ENCODE measurements at places on chromosomes 1 and 21. TPM values are rescaled to one million over a fixed set of nuclear protein-coding genes. Genes with fewer than 3 reads are reported as not detected.

ANKRD45 gene
- polyA plus RNA-seq, result not detected

CNTN2 gene
- polyA plus RNA-seq, result not detected

GPATCH3 gene
- polyA plus RNA-seq, result 22.1 TPM

GDAP2 gene
- polyA plus RNA-seq, result 12.2 TPM

TXNIP gene
- polyA plus RNA-seq, result 5,577 TPM

LCE1C gene
- not detected for polyA plus RNA-seq

SPRR2A gene
- polyA plus RNA-seq, result not detected

C8A gene
- polyA plus RNA-seq, result not detected

NHLH2 gene
- polyA plus RNA-seq, result not detected

NOS1AP gene
- polyA plus RNA-seq, result not detected

RIPK4 gene
- not detected for polyA plus RNA-seq

RNF207 gene
- polyA plus RNA-seq, result 0.34 TPM

LAD1 gene
- not detected for polyA plus RNA-seq

NUP210L gene
- polyA plus RNA-seq, result not detected

KCNA2 gene
- not detected for polyA plus RNA-seq

DR1 gene
- 55.8 TPM for polyA plus RNA-seq

TMEM81 gene
- polyA plus RNA-seq, result 0.73 TPM

LAMC1 gene
- 5.9 TPM for polyA plus RNA-seq

PHF13 gene
- polyA plus RNA-seq, result 4.4 TPM

SLC1A7 gene
- polyA plus RNA-seq, result not detected

CTNNBIP1 gene
- 8.3 TPM for polyA plus RNA-seq

DENND2C gene
- polyA plus RNA-seq, result 1.3 TPM

HUNK gene
- polyA plus RNA-seq, result not detected

PITHD1 gene
- polyA plus RNA-seq, result 110 TPM

HTR6 gene
- not detected for polyA plus RNA-seq

PLEKHN1 gene
- not detected for polyA plus RNA-seq

RIMS3 gene
- 2.4 TPM for polyA plus RNA-seq

FCRLB gene
- polyA plus RNA-seq, result 3.9 TPM

CELA3A gene
- polyA plus RNA-seq, result not detected

TRIM46 gene
- not detected for polyA plus RNA-seq

COA7 gene
- 1.5 TPM for polyA plus RNA-seq

SH2D1B gene
- polyA plus RNA-seq, result 1.2 TPM

CCDC27 gene
- polyA plus RNA-seq, result not detected

SPRR3 gene
- polyA plus RNA-seq, result not detected

FCGR3B gene
- 0.27 TPM for polyA plus RNA-seq

SARS1 gene
- polyA plus RNA-seq, result 99.8 TPM

KRTAP21-2 gene
- not detected for polyA plus RNA-seq

FHAD1 gene
- polyA plus RNA-seq, result not detected

DISP3 gene
- 0.05 TPM for polyA plus RNA-seq

PTPRC gene
- polyA plus RNA-seq, result 903 TPM

RGS8 gene
- not detected for polyA plus RNA-seq

VHLL gene
- polyA plus RNA-seq, result not detected

IL12RB2 gene
- not detected for polyA plus RNA-seq

TMEM52 gene
- polyA plus RNA-seq, result not detected

KCNJ9 gene
- not detected for polyA plus RNA-seq

TGFB2 gene
- polyA plus RNA-seq, result not detected

Data from naive B cell (primary cell).